ENCODE measurements at places on chromosomes 16 and 17. TPM values are rescaled to one million over a fixed set of nuclear protein-coding genes. Genes with fewer than 3 reads are reported as not detected.

The IFI35 gene
- total RNA-seq: 65.3 TPM

The DPEP3 gene
- not detected for total RNA-seq

The NHERF2 gene
- total RNA-seq: 2.7 TPM

The YPEL2 gene
- total RNA-seq: 4.3 TPM

The TNFAIP1 gene
- 25.5 TPM for total RNA-seq

Measured in activated CD4-positive, alpha-beta T cell treated with anti-CD3 and anti-CD28 coated beads for 36 hours (primary cell).